Anterior cingulate cortex (tissue), 58 donors: ENCODE measurements at places on chromosomes 6 and 20.

DNA sequence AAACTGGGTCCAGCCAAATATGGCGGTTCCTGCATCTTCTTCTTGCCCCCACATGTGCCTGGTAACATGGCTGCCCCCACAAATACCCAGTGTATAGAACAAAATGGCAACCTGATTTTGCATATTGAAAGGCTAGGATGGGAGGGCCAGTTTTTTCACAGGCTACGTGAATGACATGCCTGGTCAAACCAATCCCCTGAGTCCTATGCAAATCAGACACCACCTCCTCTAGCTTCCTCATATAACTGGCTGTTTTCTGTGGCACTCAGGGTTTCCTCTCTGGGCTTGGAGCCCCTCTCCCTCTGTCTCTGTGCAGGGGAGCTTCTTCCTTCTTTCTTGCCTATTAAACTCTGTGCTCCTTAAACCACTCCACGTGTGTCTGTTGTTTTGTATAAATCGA, 372.1 kb downstream of the KIF16B start:
- DNase-seq: no peak

DNA sequence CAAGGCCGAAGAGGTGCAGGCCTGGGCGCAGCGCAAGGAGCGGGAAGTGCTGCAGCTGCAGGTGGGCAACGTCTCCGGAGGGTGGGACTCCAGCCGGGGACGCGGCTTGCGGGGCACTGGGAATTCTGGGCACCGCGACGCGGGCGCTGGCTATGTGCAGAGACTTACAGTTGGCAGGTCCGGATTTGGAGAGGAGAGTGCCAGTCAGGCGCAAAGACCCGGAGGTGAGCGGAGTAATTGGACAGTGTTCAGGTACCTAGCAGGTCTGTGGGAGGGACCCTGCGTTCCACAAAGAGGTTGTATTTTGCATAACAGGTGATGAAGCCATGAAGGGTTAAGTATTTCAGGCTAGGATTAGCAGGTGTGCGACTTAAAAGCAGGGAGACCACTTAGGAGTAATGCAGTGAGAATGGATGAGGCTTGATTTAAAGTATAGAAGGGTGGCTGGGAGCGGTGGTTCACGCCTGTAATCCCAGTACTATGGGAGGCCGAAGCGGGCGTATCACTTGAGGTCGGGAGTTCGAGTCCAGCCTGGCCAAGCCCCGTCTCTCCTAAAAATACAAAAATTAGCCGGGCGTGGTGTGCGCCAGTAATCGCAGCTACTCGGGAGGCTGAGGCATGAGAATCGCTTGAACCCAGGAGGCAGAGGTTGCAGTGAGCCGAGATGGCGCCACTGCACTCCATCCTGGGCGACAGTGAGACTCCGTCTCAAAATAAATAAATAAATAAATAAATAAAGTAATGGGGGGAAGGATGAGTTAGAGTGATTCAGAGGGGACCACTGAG, 1.0 kb downstream of the MRPS26 start:
- no peak for DNase-seq

DNA sequence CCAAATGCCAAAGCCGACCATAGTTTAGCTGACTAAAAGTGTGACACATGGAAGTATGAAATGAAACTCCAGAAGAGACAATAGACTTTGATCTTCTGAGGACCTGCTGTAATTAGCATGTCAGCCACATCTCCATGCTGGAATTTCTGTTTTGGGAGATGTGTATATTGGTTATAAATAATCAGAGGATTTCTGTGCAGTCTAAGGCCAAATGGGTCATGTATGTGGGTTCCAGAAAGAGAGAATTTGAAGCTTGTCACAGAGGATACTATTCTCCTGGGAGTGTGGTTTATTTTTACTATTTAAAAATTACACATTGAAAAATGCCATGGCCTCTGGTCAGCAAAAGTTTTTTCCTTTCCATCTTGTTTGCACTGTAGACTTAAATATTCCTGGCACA, 405.5 kb upstream of the PLCB4 start:
- DNase-seq: no peak

- DNase-seq: no peak
These were observed 266.1 kb upstream of the PTCHD4 start for GRCh38 chr6:48377115-48377514.

GRCh38 chr20:17457079-17457478, 74.1 kb downstream of the BFSP1 start:
- no peak for DNase-seq

GRCh38 chr6:74632196-74632875, 573.5 kb downstream of the COL12A1 start:
- no peak for DNase-seq

DNA sequence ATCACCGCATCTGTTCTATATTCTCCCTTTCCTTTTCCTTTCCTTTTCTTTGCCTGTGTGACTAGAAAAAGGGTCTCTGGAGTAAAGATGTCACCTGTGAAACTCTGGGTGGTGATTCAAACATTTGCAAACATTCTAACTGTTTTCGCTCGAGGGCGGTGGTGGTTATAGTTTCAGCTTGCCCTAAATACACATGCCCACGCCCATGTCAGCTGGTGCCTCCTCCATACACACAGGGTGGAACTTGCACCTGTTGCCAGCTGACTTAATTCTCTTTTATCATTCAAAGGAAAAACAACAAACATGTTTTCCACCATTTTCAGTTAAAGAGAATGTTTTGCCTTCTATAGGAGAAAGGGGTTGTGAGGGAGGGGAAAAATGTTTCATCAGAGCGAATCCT, 381.9 kb upstream of the ARID1B start:
- no peak for DNase-seq

- DNase-seq: no peak
These were observed 450.3 kb upstream of the MAN1A1 start for GRCh38 chr6:119799596-119800509.

- no peak for DNase-seq
These were observed 2.8 kb downstream of the PBX2 start for GRCh38 chr6:32187009-32187709.

DNA sequence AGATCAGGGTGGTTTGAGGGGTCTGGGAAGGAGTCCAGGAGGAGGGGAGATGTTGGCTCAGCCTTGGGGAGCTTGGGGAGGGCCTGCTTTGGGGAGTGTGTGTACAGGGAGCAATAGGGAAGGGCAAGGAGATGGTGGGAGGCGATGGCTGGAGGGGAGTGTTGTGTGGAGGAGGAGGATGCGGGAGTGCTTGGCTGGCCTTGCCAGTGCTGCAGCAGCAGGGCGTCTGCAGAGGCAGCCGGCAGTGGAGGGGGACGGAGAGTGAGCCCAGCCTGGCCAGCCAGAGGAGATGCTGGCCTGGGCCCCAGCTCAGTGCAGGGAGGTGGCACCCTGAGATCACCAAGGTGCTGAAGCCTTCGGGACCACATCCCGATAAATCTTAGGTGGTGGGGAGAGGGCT, 3.9 kb downstream of the IP6K3 start:
- DNase-seq: no peak

DNA sequence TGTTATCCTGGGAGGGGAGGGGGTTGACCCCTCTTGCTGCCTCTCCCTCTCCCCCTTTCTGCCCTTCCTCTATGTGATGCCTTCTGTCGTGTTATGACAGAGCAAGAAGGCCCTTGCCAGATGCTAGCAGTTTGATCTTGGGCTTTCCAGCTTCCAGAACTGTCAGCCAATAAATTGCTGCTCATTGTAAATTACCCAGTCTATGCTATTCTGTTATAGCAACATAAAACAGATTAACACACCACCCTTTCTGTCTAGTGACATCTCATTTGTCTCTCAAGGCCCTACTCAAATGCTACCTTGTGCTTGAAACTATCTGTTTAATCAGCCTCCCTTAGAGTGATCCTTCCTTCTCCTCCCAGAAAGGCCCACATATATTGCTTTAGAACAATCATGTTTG, 16.4 kb upstream of the MAP3K4 start:
- DNase-seq: no peak

DNA sequence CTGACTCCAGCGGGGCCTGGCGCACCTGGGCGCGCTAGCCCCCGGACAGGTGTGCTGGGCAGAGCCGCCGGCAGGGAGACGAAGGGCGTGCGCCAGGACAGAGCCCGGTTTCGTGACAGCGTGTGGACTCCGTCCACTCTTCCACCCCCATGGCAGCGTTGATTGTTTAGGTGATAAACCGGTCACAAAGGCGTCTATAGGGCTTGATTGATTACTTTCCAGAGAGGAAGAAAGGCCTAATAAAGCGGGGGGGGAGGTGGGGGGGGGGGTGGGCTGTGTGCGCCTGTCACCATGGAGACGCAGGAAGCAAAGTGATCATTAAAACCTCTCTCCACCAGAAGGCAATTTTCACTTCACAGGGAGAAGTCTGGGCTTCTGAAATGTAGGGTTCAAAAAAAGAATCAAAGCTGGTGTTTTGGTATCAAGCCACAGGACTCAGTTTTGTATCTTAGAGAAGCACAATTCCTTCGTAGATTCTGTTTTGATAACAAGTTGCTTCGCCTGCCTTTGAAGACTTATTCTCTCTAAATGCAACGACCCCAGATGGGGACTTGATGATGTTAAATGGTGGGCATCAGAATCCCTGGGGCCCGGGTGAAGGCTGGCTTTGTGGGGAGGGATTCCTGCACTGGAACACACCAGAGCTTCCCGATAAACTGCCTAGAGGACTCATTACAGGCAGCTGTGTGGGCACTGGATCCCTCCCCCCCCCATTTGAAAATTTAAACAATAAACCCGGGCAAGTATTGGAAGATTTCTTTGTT, 1.4 kb downstream of the PHACTR3 start:
- DNase-seq: no peak

GRCh38 chr20:37969949-37970855, 63.1 kb downstream of the TTI1 start:
- DNase-seq: no peak

GRCh38 chr6:168589275-168589674, 148.3 kb downstream of the SMOC2 start:
- no peak for DNase-seq

DNA sequence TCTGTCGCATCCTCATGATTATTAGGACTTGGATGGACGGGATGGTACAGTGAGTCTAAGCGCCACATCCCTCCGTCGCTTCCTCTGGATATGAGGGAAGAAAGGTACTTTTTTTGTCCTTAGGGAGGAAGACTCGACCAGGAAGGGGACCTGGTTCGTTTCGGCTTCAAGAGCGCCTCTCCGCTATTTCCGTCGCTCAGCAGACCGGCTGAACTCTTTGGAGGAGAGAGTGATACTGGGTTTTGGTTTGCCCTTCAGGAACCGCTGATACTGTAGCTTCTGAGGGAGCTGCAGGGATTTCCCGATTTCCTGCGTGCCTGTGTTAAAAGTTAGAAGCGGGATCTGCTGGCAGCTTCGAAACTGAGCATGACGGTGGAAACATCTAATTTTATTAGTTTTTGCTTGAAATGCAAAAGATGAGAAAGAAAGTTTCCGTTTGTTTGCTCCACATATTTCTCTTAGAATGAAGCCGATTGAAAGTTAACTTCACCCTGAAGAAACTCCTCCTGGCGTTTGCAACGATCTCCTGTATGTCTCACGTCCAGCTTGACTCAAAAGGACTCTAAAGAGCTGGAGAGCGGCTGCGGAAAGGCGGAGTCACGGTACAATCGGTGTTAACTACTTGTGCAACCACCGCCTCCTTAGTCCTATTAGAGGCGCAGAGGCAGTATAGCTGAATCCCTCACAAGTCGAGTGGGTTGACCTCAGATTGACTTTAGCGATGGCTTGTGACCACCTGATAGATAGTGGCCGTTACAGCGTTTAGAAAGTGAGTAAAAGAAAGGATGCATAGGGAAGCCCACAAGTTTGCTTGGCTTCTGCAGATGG, 129.4 kb downstream of the TRIM27 start:
- no peak for DNase-seq

DNA sequence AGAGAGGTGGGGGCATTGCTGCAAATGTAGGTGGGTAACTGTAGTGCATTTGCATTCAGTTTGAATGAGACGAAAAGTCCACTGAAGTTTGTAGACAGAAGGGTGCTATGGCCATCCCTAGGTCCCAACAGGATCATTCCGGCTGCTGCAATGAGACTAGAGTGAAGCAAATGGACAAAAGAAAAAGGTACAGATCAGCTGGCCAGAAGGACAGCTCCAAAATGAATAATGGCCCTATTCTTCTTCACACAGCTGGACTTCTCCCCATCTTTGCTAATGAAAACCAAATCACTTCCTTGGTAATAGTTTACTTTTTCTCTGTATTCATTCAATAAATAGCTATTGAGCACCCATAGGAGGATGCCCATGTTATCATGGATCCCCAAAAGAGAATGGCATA, 56.4 kb upstream of the TPD52L1 start:
- no peak for DNase-seq

- DNase-seq: no peak
These were observed 18.3 kb downstream of the CAPN11 start for GRCh38 chr6:44176762-44177509.

DNA sequence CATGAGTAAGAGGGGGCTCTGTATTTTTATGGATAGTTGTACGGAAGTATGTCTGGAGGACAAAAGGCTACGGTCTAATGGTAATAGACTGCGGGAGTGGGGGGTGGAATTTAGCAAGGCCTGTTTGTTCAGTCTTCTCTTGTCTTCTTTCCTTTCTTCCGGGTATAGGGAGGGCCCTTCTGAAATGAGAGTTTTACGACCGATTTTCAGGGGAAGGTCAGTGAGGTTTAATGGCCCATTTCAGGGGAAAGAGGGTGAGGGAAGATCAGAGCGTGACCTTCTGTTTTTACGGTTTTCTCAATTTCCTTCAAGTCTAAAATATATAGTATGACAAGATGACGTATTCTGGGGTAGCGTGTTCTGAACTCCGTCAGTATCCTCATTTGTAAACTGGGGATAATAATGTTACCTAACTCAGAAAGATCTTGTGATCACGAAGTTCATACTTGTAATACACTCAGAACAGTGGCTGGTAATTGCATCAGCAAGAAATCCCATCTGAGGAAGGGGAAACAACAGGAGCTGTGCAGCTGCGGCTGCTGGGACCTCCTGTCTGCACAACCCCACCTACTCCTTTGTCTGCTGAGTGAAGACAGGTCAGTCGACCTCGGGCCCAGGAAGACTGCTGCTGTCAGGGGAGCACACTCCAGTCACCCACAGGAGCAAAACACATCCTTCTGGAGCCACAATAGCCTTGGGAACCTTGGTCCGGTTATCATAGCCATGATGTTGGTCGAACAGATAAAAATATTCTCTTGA, 90.4 kb downstream of the MAP3K7 start:
- no peak for DNase-seq

- no peak for DNase-seq
These were observed 7.7 kb downstream of the TPMT start for GRCh38 chr6:18147160-18147559.

- DNase-seq: no peak
These were observed 605.5 kb downstream of the HDGFL1 start for GRCh38 chr6:23174781-23175361.

DNA sequence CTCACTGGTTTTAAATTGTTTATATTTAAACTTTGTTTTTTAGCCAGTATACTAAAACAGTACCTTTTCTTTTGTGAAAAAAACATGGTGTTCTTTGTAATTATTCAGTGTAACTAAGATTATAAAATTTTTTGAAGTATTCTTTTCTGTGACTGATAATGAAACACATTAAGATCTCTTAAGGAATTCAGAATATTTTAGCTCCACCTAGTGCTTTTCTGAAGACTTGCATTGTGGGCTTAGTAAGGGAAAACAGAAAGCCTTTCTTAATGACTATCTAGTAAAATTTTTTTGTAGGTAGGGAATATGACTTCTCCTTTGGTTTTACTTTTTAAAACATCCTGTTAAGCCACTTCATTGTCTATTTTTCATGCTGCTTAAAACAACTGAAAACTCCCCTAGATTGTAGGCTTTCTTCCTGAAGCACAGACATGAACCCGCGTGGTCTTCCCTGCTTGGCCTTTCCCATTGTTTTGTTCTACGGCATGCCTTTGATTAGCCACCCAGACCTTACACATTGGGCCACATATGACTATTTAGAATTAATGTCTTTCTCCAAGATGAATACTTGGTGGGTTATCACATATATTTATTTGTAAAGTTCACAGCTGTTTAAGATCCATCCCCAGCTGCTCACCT, 72.1 kb downstream of the AFDN start:
- DNase-seq: no peak

GRCh38 chr6:31615748-31616147, 714 bp downstream of the AIF1 start:
- no peak for DNase-seq
